ENCODE measurements at places on chromosomes 4 and X.
A peak's percentile ranks its signal among the peaks of the same experiment; 100 is the strongest.

DNA sequence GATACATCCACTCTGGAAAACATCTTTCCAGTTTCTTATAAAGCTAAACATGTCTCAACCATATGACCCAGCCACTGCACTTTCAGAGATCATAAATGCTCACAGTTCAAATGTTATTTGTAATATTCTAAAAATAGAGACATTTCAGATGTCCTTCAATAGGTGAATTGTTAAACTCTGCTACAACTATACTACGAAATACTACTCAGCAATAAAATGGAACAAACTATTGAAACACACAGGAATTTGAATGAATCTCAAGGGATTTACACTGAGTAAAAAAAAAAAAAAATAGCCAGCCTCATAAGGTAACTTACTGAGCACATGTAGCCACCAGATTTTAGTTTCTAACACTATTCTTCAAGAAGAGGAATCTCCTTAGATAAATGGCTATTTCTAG lies 253.9 kb downstream of the PCDH18 start:
- DNase-seq: no peak

DNA sequence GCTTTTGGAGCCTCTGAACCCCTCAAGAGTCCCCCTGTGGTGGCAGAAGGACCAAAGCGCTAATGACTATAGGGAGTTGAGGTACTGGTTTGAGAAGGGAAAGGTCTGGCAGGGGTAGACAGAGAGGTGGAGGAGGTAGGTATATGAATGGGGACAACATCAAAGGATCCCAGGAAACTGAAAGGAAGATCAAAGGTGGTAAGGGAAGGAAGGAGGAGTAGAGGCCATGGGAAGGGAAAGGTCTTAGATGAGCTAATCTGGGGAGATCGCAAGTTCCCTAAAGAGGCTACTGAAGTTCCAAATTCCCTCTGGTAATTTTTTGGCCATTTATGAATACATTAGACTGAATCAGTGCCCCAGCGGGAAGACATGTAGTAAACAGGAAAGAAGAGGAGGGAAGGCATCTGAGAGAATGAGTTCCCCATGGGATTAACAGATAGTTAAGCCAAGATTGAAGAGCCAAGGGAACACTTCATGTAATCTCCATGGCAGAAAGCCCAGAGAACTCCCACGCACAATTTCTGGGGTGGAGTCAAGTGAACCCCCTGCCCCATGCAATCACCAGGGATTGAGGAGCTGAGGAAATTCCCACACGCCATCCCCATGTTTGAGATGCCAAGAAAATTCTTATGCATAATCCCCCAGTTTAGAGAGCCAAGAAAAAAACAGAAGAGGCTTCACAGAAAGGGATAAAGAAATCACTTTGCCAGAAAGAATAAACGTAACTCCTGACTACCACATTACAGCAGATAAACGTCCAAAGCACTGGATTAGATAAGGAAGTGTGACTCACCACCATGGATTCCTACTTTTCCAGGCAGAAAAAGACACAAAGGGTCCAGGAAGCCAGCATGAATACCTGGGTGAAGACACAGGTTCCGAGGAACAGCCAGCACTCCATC lies 25.8 kb downstream of the ZNF630 start:
- DNase-seq: peak; percentile 24

DNA sequence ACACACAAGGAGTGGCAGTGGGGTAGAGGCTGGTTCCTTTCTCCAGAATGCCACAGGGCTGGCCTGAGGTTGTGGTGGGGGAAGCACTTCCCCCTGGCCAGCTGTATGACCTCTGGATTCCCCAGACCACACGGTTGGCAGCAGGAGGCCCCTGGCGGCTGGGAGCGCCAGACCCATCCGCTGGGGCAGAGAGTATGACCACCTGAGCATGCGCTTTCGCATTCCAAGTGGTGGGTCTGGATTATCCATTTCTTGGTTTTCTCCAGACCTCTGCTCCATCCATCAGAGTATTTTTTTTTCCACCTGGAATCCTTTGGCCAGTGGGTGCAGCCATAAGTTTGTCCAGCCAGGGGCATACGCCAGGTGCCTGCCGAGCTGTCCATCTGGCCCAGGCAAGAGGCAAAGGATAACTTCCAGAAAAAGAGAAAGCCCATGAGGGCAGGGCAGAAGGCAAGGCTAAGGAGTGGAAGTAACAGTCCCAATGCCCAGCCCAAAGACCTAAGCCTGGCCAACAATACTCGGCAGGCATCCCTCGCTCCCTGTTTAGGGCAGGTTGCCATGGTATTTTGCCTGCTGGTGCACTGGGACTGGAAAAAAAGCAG lies 39.3 kb downstream of the NHSL2 start:
- DNase-seq: no peak

- DNase-seq: no peak
These were observed 23.2 kb downstream of the HDX start for GRCh38 chrX:84479086-84479485.

DNA sequence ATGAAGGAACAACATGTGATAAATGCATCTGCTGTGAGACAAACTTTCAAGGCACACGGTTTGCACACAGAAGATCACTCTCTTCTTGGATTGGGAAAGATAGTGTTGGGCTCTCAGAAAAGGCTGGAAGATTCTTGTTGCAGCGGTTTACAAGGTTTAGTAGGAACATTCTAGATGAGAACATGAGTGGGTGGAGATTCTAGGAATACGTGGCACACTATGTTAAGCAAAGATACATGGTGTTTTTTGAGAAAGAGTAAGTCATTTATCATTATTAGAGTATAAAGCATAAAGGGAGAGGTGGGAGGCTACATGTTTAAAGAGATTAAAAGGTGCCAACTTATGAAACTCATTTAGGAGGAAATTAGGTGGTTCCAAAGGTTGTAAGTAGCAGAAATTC lies 348.8 kb upstream of the HS3ST1 start:
- DNase-seq: no peak

- peak; percentile 31 for DNase-seq
These were observed 94.1 kb upstream of the ACSL4 start for GRCh38 chrX:109826954-109827708.

GRCh38 chr4:127648061-127648460 lies 15.3 kb downstream of the INTU start:
- no peak for DNase-seq

GRCh38 chr4:155140889-155141288 lies 67.5 kb upstream of the NPY2R start:
- no peak for DNase-seq

DNA sequence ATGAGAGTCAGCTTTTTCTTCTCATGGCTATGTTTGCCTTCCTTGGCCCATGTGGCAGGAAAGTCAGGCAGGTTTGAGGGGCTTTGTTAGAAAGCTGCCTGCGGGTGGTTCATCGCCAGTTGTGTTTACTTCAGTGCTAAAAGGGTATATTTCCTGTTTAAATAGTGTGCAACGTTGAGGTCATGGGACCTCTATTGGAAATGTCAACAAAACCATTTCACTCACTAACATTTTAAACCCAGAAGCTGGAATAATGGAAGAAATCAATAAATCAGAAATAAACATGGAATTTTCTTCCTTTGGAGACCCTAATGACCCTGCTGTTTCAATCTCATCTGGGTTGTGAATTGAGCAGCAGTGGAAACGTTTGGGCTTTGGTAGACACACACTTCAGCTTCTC lies 185.8 kb downstream of the ANKRD50 start:
- no peak for DNase-seq

DNA sequence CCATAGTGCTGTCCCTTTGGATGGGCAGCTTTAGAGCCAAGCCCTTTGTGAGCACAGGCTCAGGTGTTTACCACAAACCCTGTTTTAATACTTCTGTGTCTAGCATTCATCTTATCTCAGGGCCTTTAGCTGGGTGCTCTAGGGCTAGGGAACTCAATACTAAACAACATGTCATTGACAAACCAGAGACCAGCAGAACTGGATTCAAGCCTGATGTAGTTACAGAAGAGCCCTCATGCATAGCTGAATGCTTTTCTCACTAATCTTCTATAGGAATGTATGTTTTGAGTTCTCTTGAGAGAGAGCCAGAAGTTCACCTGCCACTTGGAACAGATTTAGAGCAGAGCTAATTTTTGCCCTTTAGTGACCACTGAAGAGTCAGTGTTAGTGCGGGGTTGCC lies 142.6 kb downstream of the DCK start:
- DNase-seq: no peak

DNA sequence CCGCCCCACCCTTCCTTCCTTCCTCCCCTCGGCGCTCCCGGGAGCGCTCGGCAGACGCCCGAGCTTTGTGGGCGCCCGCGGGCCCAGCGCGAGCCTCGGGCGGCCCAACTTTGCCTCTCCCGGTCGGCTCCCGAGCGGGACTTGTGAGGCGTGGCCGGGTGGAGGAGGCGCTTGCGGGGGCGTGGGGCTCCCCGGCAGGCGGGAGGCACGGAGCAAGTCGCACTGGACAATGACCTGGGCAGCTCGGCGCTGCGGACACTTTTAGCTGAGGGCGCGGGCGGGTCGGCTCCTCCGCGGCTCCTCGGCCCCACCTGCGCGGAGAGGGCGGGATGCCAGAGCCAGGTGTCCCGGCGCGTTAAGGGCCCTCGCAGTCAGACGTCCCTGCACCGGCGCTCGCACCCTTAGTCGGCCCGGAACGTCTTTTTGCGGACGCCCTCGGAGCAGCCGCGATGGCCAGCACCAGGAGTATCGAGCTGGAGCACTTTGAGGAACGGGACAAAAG lies 385 bp downstream of the DCLK2 start:
- DNase-seq: peak; percentile 58

DNA sequence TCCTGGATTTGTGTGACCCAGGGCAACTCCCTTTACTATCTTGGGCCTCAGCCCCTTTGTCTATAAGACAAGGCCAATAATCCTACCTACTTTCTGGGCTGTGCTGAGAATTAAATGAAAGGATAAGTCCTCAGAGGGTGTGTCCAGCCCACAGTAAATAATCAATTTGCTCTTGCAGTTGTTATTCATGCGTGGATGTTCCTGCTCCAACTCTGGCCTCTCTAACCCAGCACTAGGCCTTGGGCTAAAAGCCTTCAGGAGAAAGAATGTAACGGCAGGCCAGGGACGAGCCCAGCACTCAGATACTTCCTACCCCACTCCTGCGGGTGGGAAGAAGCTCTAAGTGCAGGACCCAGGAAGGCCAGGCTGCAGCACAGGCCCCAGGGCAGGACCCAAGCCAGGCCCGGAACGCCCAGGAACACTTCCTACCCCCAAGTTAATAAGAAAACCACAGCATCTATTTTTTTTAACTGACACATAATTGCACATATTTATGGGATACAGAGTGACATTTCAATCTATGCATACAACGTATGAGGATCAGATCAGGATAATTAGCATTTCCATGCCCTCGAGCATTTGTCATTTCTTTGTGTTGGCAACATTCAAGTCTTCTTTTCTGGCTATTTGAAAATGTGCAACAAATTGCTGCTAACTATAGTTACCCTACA lies 179.6 kb upstream of the RBPJ start:
- DNase-seq: no peak

- DNase-seq: no peak
These were observed 2.6 kb upstream of the VSIG4 start for GRCh38 chrX:66042307-66043077.

DNA sequence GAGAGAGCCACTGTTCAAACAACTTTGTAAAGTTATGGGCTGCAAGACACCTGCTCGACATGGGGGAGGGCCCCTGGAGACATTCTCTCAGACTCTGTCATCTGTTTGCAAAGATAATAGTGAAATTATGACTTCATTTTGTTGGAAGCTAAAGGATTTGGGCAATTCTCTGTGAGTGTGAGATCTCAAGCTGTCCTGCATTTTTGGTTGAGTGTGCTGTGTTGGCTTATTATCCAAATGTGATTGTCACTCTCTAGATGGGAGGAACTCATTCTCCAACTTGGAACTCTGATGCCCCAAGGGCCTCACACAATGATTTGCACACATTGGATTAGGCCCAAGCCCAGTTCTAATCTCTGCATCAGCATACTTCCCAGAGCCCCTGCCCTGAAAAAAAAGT lies 63.7 kb downstream of the STK32B start:
- DNase-seq: peak; percentile 11

GRCh38 chr4:128060121-128060698 lies 902 bp upstream of the LARP1B start:
- no peak for DNase-seq

GRCh38 chr4:181162676-181163075 lies 1080.5 kb upstream of the TENM3 start:
- no peak for DNase-seq

DNA sequence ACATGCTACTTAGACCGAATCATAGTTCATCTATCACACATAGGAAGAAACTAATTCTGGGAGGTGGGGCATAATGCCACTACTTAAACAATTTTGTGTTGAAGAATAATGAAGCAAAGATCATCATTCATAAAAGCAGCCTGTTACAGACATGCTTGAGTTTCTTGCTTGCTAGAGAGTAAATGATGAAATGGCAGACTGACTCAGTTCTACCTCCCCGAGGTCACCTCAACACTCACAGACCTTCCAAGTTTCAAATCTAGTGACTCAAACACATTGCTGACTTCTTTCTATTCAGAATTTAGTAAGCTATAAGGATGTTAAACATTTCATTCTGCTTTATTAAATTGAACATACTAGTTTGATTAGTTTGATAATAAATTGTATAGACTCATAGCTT lies 636.5 kb upstream of the FRG1 start:
- DNase-seq: no peak

GRCh38 chr4:337932-338758 lies 531 bp downstream of the ZNF141 start:
- DNase-seq: peak; percentile 5

- DNase-seq: no peak
These were observed 62.9 kb downstream of the MID1IP1 start for GRCh38 chrX:38864165-38864564.

DNA sequence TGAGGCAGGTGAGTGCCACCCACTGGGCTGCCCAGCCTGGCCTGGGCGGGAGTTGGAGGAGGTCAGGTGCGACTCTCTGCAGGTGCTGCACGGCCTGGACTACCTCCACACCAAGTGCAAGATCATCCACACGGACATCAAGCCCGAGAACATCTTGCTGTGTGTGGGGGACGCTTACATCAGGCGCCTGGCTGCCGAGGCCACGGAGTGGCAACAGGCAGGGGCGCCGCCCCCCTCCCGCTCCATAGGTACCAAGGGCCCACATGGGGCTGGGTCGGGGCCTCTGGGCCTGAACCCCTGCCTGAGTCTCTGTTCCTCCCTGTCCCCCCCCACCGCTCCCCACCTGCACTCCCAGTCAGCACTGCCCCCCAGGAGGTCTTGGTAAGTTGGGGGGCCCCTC lies 2.0 kb downstream of the SRPK3 start:
- DNase-seq: no peak

DNA sequence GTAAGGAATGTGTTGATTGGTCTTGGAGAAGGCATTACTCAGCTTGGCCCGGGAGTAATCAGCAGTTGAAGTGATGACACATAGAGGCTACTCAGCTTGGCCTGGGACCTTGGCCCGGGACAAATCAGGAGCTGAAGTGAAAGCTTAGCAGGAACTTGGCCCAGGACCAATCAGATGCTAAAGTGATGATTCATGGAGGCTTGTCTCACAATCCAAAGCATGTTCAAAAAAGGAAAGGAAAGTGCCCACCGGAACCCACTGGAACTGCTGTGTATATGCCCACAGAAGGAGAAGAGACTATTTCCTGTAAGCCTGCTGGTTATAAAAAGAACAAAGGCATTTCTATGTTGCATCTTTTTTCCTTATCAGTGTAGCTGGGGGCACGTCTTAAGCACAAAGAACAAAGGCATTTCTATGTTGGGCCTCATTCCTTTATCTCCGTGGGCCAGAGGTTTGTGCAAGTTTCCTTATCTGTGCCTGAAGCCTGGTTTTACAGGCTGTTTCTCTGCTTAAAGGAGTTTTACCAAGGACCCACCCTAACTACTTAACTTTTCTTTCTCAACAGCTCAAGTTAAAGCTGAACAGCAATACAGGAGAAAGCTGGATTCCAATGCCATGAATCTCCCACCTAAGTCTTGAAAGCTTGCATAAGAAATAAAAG lies 1176.7 kb downstream of the NLGN4X start:
- DNase-seq: peak; percentile 53
